Retina (tissue), 1 donor: ENCODE measurements at places on chromosomes 1 and 21.

- DNase-seq: no peak
Measured at GRCh38 chr1:79193211-79194079, 186.9 kb upstream of the ADGRL4 start.

DNA sequence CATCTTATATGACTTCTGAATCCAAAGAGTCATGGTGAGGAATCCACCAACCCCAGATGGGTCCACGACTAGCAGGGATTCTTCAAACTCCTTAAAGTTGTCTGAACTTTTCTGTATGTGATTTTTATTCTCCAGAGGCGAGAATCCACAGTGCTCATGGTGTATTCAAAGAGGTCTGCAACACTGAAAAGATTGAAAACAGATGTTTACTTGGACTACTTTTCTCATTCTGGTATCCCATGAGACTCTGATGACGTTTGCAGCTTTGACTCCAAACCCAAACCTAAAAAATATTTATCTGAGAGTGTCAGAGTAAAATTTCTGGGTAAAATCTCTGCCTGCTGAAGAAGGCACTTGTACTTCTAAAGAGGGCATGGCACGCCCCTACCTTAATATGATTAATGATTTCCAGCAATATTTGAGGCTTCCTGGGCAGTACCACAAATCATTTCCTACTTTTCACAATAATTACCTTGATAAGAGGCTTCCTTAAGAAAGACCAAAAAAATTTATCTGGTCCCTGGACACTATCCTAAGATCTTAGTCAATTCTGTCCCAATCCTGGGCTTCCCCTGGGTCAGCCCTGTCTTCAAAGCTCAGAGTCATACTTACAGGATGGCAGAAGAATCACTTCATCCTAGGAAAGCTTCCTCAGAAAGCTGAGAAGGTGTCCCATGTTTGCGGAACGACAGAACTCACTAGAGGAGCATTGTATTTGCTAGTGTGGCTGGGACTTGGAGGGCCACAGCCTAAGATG is 76.5 kb upstream of the MAP10 start:
- DNase-seq: no peak

- no peak for DNase-seq
Measured at GRCh38 chr1:234484218-234484617, 5.2 kb upstream of the TARBP1 start.

- DNase-seq: no peak
Measured at GRCh38 chr21:29405503-29406122, 106.9 kb downstream of the BACH1 start.

GRCh38 chr1:151197863-151198253 is 494 bp upstream of the PIP5K1A start:
- DNase-seq: no peak

DNA sequence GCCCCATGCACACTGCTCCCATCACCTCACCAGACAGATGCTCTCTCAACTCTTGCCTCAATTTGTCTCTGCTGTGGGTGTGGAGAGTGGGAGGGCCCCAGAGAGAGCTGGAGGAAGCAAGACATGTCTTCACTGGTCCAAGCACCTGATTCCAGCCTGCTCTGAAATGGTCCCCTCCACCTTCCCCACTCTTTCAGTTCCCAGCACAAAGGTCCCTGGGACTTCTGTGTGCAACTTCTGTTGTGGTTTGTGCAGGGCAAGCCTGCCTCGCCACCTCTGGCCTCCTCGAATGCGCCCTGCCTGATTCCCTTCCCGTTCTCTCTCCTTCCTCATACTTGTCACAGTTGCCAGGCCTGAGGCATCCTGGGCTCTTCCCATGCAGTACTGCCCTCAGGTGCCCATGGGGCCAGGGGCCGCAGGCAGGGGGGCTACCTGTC is 119.3 kb downstream of the SYT2 start:
- DNase-seq: no peak

DNA sequence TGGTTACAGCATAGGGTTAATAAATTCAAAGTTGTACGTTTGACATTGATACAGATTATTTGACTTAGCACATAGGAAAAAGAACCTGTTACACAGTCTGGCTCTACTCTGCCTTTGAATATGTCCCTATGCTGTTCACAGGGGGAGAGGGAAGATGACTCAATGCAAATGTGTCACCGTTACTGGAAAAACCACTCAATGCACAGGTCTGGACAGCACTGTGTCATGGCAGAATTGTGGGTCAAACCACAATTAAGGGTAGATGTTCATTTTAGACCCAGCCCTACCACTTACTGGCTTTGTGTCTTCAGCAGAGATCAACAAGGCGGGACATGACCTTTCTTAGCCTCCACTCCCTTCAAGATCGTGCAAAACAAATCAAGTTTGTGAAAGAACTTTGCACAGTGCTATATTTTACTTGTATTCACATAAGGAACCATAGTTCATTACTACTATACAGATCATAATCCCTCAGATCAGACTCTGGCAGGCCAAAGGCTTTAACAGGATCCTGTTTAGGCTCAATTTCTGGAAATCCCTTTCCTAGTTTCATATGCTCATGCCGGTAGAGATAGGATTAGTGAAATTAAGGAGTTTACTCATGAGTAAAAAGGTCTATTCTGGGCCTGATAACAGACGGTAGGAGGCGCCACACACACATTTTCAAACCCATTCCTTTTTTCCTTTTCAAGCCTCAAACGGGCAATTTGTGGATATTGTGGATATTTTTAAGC is 22.1 kb downstream of the EIF2D start:
- no peak for DNase-seq

DNA sequence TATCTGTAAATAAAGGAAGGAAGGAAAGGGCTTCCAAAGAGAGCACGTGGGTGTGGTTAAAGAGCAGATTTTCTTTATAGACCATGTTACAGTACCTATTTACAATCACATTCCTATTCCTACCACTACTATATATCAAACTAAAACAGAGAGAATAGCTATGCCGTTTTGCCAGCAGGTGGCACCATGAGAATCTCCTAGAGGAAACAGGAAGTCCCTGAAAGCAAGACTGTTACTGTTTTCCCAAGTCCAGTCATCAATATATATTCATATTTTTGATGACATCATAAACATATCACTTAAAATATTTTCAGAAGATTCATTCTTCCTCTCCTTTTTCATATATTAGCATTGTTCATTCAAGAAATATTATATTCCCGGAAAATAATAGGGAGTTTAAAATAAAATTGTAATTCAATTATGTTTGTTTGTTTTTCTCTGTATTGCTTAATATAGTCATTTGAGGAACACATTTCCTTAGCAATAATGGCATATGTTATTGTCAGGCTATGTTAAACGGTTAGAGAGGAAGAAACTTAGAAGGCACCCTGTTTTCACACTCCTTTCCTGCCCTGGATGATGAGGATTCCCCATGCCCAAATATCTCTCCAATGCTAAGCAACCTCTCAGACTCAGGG is 6.6 kb downstream of the CCDC190 start:
- DNase-seq: peak; percentile 7

- DNase-seq: no peak
Measured at GRCh38 chr1:51444534-51445192, 74.4 kb downstream of the EPS15 start.

DNA sequence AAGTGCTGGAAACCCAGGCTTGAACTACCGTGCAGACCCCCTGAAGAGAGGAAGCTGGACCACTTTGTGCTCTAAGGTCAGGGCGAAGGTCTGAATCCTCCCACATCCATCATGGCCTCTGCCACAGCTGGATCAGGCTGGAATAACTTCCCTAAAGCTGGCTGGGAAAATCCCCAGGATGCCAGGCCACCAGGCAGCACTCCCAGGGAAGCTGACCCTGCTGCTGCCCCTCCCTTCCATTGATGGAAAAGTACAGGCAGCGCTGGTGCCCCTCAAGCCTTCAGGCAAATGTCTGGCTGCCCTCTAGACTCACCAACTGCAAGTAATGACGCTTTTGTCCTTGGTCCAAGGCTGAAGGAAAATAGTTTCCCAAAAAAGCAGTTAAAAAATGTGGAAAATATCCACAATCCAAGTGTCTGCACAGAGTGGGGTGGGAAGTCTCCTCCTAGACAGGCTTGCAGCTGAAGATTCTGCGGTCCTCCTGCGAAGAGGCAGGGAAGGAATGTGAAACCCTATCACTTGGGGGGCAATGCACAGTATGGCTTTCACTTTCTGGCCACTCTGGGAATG is 39.9 kb upstream of the TSPAN2 start:
- DNase-seq: no peak

GRCh38 chr21:38272215-38272614 is 15.4 kb downstream of the KCNJ15 start:
- no peak for DNase-seq

DNA sequence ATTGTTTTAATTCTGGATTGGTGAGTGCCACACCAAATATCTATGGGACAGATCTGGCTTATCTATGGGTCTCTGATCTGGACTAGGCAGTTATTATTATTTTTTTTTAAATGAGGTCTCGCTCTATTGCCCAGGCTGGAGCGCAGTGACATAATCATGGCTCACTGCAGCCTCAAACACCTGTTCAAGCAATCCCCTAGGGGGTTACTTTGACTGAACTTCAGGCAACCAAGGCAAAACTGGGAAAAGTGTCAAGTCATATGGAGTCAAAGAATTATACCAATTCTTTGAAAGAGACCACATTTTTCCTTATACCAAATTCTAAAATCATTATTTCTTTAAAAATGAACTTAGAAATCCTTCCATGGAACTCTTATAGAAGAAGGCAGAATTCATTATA is 129.1 kb upstream of the HOOK1 start:
- DNase-seq: no peak

- no peak for DNase-seq
Measured at GRCh38 chr1:227343727-227344551, 25.6 kb upstream of the CDC42BPA start.

DNA sequence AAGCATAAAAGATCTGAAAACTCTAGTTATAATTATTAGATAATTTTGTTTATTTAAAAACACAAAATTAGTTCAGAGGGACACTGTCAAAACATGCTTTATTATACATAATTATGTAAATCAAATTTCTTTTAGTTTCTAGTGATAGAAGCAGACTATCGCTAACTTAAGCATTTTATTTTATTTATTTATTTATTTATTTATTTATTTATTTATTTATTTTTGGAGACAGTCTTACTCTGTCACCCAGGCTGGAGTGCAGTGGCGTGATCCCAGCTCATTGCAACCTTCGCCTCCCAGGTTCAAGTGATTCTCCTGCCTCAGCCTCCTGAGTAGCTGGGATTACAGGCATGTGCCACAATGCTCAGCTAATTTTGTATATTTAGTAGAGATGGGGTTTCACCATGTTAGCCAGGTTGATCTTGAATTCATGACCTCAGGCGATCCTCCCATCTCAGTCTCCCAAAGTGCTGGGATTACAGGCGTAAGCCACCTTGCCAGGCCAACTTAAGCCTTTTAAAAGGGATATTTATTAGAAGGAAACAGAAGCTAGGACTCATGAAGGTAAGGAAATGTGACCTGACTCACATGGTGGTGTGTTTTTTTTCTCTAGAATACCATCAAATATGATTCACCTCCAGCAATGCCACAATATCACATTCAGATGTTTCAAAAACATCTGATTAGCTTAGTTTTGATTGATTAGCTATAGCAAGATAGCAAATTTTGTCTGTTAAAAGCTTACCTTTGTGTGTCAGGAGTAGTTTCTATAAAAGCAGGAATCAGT is 1357.4 kb upstream of the ADGRL4 start:
- DNase-seq: no peak

GRCh38 chr1:156641761-156642264 is at the start of gene BCAN:
TSS of gene BCAN (plus strand) at chr1:156642117. CDS start at chr1:156646055, 3,938 bp downstream.
- peak; percentile 62 for DNase-seq

DNA sequence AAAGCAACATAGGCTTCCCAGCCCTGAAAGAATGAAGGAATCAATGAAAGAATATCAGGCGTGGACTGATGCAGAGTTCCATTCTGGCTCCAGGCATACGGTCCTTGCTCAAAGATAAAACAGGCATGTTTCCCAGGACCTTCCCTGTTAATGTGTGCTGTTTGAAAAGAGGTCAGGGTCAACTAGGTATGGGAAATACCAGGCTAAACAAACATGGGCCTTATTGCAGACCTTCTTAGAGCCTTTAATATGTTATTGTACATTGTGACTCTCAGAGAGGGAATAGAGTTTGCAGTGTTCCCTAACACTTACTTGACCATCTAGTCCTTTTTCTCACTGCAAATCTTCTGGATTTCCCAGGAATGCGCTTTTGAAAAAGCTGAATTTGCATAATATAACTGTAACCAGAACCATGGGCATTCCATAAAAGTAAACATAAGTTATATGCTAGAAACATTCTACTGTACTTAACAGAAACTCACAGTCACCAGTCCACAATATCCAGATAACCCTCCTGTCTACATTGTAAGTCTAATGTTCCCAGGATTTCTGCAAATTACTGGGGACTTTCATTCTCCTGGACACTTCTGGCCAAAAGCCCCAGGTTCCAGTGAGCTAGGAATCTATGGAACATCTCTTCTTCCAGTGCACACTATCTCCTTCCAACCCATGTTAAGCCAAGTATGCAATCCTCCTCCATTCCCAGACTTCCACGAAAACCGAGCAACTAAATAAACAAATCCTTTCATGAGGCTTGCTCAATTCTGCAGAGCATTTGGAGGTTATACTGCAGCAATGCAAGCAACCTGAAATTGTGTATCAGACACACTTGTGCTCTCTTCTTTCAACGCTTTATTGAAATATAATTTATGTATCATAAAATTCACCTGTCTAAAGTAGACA is 486.6 kb downstream of the SETD4 start:
- no peak for DNase-seq
